Stimulated activated CD4-positive, alpha-beta T cell treated with anti-CD3 and anti-CD28 coated beads, Interleukin-4, amount 100 ng/mL, for 48 hours (primary cell): ENCODE measurements at places on chromosomes 3 and 15.

DNA sequence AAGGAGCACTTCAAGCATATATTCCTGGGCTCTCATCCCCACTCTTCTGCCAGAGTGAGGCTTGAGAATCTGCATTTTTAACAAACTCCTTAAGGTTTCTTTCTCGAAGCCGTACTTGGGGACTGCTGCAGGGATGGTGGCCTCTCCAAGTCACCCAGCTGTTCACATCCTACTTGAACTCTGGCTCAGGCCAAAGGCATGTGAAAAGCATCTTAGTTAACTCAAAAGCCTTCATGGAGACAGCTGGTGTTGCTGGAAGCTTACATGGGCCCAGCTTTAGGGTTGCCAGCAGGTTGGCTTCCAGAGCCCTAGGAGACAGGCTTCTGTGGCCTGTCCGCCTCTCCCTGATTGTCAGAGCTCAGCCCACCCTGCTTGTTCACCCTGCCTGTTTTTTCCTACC is 139.2 kb downstream of the THSD4 start:
- DNase-seq = no peak

DNA sequence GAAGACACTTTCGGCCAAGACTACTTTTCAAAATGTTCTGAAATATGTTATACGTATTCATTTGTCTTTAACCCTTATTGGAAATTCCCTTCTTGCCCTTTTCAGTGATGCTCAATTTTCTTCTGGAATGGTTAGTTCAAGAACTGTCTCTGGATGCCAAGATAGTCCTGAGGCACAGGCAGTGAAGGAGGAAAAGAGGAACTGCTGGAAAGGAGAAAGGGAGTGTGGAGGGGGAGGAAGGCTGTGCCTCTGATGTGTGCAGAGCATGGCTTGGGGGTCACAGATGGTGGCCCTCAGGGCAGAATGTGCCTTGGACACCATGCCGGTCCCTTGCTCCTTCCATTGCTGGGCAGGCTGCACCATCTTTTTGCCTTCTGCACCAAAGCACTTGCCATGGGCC is 73.7 kb downstream of the CEP63 start:
- no peak for DNase-seq

DNA sequence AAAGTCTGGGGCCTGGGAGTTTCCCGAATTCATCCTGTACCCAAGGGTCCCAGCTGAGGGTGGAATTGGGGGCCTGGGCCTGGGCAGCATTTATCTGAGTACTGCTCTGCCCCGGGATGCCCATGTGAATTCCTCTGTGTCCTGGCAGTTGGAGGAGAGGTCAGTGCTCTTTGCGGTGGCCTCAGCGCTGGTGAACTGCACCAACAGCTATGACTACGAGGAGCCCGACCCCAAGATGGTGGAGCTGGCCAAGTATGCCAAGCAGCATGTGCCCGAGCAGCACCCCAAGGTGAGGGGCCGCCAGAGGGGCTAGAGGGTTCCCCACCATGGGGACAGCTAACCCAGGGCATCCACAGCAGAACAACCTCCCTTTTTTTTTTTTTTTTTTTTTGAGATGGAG is 6.2 kb upstream of the RCCD1 start:
- no peak for DNase-seq

DNA sequence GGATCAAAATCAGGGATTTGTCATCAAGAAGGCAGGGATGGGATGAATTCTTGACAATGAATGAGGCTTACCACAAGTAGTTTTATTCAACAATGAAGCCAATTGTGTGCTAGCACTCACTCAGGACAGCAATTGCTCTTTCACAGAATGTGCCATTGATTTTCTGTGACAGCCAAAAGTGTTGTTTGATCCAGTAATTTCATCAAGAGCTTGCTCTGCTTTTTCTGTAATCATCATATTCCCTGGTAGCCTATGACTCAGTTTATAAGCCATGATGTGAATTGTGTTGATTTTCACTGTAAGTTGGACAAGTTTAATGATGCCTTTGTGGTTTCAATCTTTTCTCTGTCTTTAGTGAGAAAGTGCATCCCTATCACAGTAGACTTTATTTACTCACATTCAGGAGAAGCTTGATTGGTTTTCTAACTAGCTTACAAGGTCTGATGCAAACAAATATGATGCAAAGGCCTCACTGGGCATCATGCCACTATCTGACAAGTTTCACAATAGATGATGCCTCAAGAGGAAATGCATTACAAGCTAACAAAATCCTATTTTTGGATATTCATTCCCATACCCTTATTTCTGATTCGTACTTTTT is 13.6 kb upstream of the CSRNP1 start:
- DNase-seq = no peak

DNA sequence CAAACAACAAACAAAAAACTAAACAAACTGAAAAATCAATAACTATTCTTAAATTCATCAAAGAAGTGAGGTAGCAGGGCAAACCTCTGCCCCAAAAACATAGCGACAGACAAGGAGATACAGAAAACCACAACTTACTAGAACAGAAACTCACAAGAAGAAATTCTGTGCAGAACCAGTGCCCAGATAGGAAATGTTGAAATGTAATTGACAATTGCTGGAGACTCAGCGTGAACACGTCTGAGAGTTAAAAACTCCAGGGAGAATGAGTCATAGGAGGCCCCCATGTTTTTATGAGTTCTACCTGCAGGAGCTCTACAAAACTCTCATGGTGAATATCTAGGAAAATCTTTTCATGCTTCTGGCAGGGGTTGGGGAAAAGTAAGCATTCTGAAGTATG is 95.5 kb upstream of the SETMAR start:
- DNase-seq = no peak

GRCh38 chr3:127792541-127793292 is 29.6 kb downstream of the MGLL start:
- no peak for DNase-seq

- no peak for DNase-seq
Measured at GRCh38 chr15:69032703-69033373, 18.3 kb downstream of the NOX5 start.
